ENCODE measurements at places on chromosomes 1 and 21.

DNA sequence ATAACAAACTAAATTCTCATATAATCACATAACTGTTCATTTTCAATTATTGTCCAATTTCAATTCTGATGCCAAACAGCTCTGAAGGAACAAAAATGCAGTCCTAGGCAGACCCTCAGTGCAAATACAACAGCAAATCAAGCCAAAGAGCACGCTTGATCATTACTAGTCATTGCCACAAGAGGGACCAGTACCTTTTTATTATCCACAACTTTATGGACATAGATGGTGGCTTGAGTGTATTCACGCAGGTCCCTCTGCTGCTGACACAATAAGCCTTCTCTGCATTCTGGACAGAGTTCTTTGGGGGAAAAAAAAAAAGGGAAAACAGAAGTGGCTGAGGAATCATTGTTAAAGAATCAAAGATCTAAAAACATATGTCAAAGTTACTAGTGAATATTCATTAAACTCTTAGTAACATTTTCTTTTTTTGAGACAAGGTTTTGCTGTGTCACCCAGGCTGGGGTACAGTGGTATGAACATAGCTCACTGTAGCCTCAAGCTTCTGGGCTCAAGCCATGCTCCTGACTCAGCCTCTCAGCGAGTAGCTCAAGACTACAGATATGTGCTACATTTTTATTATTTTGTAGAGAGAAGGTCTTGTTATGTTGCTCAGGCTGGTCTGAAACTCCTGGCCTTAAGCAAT, 34.3 kb upstream of the RAP1GAP start:
- DNase-seq = no peak

DNA sequence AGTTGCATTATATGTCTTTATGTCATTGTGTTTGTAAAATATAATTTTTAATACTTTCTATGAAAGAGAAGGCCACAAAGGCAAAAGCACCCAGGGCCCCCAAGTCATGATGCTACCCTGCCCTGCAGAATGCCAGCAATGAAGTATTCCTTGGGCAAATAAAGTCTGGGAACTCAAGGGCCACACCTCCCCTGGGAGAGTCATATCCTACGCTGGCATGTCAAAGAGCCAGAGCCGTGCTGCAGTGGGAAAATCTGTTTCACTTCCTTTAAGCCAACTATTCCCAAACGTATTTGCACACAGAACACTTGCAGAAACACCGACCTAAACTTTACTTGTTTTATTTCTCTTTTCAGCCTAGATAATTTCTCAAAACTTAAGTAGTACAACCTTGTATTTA, 98.4 kb upstream of the KAZN start:
- no peak for DNase-seq

DNA sequence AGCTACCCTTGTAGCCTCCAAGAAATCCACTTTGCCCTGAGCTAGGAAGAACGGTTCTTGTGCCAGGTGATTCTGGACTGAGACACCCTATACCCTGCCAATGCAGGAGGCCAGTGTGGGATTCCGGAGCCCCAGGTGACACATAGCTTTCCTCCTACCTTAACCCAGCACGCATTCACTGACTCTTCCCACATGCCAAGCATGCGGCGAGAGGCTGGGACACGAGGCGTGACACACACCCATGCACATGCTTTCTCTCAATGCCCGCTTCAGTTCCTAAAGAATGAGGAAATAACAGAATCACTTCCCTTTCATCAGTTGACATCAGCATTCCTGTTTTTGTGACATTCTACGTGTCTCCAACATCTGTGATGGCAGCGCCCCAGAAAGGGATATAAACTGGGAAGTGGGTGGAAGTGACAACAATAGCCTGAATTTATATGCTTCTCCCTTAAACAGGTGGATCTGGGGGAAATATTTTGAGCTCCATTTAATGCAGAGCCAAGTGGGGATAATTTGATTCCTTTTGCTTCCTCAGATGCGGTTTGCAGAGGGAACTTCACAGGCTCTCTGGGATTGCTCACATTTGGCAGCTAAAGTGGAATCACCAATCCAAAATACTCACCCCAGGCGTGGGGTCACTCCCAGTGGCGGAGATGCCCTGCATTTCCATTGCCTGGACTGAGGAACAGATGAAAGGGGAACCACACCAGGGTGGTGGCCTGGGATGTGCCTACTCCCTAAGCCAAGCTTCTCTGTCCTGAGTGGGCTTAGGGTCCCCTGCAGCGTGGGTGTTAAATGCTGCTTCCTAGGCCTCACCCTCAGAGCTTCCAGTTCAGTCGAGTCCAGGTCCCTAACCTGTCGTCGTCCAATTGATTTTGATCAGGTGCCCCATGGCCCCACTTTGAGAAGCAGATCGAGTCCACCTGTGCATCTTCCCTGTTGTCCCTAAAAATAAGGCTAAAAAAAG, 445.1 kb downstream of the SIPA1L2 start:
- DNase-seq = no peak

DNA sequence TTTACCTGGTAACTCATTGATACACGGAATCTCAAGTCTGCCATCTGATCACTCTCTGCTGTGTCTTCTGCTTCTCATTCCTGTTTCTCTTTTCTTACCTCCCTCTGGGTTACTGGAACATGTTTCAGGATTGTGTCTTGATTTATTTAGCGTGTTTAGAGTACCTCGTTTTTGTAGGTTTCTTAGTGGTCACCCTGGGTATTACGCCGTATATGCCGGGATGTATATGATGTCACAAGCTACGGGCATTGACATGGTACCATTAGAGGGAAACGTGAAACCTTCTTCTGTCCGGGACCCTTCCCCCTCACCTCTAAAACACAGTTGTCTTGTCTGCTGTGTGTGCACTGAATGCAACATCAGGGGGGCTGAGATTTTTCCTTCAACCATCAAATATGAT, 2.8 kb downstream of the ACTRT2 start:
- no peak for DNase-seq

DNA sequence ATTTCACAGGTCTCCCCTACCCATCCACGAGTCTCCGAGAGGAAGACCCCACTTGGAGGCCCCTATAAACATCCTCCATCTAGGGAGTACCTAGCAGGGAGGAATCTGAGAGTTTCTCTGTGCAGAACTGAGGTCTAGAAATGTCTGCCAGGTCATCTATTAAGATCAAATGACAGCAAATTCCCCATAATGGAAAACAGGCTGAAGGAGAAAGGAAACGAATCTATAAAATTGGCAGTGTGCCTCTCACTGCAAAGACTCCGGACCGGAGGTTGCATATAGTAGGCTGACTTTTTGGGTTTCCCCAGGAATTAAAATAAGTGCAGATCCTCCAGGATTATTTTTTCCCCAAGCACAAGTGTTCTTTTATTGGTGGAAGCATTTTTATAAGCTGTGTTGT, 57.7 kb downstream of the NMNAT2 start:
- DNase-seq = no peak

DNA sequence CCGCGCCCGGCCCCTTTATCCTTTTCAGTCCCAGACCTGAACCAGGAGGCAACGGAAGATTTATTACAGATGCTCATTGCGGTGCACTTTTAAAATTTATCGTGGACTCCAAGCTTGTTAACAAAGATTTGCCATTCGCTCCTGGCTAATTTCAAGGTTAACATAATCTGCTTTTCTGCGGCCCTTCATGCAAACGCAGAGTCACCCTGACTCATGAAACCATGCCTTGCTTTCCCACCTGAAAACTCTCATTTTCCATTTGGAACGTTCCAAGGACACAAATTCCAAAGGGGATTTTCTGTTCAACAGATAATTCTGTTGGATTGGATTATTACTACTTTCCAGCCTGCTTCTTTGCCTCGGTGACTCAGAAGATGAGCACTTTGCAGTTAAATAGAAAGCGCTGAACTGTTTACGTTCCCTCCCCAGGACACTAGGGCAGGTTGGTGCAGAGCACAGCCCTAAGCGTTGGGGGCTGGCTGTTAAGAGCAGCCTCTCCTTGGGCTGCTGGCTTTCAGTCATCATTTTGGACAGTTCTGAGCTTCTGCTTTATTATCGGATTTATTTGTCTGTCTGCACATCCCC, 51.1 kb downstream of the CD247 start:
- DNase-seq = no peak

- DNase-seq = no peak
Measured at GRCh38 chr1:24109686-24110475, 2.1 kb downstream of the MYOM3 start.

GRCh38 chr1:202810615-202811295, at the start of gene PCAT6:
TSS of gene PCAT6 (plus strand) at chr1:202810954.
- peak; percentile 92 for DNase-seq

DNA sequence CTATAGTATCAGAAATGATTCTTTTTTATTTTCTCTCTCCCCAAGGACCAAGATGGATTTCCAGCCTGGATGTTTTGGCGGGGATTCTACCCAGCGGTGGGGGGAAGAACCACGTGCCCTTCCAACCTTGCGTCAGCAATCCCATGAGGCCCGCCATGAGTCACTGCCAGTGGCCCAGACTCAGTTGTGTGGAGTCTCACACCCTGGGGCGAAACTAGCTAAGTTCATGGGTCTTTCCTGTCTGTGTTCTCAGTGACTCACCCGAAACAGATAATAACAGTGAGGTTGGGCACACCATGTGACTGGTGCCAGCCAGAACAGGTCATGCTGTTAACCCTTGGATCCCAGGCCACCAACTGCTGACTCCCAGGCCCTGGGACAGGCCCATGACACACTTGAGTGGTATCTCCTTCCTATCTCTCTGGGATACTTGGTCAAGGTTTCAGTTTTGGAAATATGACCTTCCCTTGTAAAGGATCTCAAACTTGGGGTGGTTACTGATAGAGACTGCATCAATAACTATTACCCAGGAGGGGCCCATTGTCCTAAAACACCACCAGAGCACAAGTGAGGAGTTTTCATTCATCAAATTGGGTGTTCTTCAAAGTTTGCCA, 98.0 kb upstream of the DUSP10 start:
- no peak for DNase-seq

- no peak for DNase-seq
Measured at GRCh38 chr1:182149411-182149965, 88.0 kb upstream of the ZNF648 start.

- peak; percentile 67 for DNase-seq
Measured at GRCh38 chr1:159171254-159171687, at the start of gene CADM3. TSS of gene CADM3 (plus strand) at chr1:159171615. CDS start at chr1:159171766, 151 bp downstream.

- no peak for DNase-seq
Measured at GRCh38 chr21:46119144-46119636, 21.3 kb downstream of the COL6A2 start.

DNA sequence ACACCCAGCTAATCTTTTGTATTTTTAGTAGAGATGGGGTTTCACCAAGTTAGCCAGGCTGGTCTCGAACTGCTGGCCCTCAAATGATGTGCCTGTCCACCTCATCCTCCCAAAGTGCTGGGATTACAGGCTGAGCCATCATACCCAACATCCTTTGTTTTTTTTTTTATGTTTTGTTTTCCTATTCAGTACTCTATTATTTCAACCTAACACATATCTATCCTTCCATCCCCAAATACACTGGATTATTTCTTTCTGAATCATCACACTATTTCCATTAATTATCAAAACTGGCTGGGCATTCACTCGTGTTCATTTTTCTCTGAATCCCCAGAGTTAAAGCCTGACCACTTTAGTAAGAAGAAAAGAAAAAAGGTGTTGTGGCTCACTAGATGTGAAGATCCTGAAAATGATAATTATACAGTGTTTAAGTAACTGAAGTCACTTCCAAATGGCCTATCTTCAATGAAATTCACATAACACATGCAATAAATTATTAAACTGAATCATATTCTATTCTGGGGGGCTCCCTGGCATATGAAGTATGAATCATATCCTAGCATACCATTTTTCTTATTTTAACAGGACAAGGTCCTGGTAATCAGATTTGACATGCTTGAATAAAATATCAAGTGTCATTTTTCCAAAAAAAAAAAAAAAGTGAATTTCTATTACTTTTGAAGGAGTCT, 1754.2 kb downstream of the BRINP3 start:
- no peak for DNase-seq

DNA sequence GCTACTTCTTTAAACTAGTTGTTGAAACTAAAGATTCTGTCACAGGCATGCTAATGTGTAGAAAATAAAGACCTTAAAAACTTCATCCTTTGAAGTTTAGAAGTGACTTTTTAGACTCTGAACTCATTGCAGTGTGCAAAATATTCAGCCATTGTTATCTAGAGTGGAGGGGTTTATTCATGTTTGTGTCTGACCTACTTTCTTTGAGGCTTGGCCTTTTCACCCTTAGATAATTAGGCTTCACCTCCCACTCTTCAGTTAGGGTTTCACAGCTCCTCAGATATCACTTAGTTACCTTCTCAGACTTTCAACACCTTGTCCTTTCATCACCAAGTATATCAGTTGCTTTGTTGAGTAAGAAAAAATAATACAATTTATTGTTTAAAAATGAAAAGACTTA, 75.9 kb downstream of the IVNS1ABP start:
- DNase-seq = no peak

DNA sequence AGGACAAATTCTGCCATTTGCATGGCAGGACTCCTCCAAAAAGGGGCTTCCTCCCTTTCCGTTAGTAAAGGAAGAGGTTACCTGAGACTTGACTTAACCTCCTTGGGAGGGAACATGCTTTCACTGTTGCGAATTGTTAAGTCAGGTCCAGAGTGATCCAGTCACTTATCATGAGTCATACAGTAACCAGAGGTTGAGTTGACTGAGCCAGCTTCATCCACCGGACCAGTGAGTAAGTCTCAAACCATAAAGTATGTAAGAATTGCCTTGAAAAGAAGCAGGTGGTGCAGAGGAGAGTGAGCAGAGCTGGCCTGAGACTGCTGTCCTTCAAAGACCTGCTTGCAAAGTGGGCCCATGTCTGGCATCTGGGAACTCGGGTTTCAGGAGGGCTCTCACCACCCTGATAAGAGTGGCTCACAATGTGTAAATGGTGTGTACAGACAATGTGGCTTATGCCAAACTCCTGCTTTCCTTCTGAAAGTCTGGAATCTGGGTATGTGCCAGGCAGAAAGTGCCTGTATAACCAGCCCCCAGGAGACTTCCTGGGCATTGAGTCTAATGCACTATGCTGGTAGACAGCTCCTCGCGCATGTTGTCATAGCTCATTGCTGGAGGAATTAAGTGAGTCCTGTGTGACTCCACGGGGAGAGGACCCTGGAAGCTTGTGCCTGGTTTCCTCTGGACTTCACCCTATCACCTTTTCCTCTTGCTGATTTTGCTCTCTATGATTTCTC, 84.3 kb upstream of the KLHDC7A start:
- no peak for DNase-seq

DNA sequence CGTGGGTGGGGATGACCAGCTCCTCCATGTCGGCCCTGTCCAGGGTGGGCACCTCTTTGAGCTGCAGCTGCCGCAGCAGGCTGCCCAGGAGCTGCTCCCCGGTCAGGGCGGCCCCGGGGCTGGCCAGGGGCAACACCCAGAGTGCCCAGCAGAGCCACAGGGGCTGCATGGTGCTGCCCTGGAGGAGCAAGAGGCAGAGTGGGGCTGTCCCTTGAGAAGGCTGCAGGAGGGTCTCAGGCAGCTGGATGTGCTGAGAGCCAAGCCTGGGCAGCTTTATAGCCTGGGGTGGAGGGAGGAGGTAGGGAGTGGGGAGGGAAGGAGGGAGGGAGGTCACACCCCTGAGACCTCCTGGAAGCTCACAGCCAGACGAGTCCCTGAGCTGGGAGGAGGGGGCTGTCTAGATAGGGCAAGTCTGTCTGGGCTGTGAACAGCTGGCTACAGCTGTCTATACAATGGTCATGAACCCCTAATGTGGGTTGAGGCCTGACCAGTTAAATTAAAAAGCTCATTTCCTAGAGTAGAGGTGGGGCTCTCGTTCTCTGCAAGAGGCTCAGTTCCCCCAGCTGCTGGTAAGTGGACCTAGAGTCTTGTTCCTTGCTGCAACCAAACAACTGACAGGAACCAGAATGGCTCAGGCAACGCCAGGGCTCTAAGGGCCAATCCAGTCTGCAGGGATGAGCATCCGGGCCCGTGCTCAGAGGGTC, at the start of gene LEFTY1:
TSS of gene LEFTY1 (minus strand) at position 249 of the 704 bp plus-strand sequence. CDS start at position 169, 80 bp downstream.
- no peak for DNase-seq

Data from anterior cingulate cortex (tissue), 58 donors.